ENCODE measurements at places on chromosomes 2 and 18. TPM values are rescaled to one million over a fixed set of nuclear protein-coding genes. Genes with fewer than 3 reads are reported as not detected.

DNA sequence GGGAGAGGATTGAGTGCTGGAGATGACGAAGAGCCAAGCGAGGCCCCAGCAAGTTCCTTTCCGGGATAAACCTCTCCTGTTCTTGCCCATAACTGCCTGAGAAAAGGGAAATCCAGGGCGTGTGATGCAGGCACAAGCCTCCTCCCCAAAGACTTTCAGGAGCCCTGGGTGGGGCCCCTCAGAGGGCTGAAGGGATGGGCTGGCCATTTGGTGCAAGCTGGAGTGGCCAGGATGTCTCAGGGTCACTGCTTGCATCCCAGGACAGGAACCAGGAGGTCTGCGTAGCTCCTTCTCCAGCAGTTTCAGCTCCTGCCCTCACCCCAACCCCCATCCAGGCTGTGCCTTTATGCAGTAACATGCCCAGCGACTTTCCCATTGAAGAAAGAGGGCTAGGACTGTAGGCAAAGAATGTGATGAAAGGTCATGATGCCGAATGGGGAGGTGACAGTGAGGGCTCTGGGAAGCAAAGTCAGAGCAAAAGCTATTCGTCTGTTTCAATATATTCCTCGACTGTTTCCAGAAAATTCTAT lies 80.2 kb downstream of the PXDN start:
- DNase-seq, result no peak

Gene CFAP65
- 0.27 TPM for total RNA-seq

GRCh38 chr2:121898483-121898882 lies 143.0 kb downstream of the TSN start:
- peak; percentile 14 for DNase-seq

DNA sequence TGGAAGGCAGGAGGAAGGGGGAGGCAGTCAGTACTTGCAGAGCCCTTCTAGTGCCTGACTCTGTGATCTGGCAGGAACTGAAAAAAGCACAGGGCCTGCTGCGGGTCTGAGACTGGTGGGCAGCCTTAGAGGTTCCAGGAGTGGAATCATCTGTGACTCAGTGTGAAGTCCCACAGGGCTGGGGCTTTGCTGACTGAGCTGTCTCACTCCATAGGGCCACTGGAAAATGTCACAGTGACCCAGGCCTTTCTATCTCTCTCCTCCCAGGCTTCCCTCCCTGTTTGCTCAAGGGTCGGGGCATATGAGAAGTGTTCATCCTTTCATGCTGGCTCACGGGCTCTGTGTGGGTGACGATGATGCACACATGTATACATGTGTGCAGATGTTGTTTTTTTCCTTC lies 47.1 kb upstream of the ZFP36L2 start:
- DNase-seq, result peak; percentile 43

Gene PKDCC
- total RNA-seq, result 6.9 TPM

All from astrocyte (in vitro differentiated cells and primary cell).